ENCODE measurements at places on chromosomes 3 and 15. TPM values are rescaled to one million over a fixed set of nuclear protein-coding genes. Genes with fewer than 3 reads are reported as not detected.

The RHOV gene
- not detected for total RNA-seq

The GSK3B gene
- total RNA-seq: 49.8 TPM

The CNTN4 gene
- 0.65 TPM for total RNA-seq

- no peak for DNase-seq
Observed at GRCh38 chr15:68778876-68779275, 41.8 kb downstream of the ANP32A start.

The PBRM1 gene
- 49.5 TPM for total RNA-seq

DNA sequence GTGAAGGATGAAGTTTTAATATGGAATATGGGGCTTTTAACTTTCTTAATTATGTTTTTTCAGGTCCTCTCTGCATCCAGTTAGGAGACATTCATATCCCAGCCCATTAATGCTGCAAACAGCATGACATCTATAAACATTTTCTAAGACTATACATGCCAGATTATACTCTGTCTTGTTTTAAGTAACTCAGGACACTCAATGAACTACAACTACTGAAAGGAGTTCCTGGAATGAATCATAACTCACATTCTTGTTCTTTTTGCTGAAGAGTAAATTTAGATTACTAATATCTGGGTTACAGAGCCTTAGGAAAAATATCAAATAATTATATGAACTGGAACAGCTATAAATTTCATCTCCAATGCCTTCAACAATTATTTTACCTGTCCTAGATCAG is 167.4 kb downstream of the STAG1 start:
- DNase-seq: no peak

DNA sequence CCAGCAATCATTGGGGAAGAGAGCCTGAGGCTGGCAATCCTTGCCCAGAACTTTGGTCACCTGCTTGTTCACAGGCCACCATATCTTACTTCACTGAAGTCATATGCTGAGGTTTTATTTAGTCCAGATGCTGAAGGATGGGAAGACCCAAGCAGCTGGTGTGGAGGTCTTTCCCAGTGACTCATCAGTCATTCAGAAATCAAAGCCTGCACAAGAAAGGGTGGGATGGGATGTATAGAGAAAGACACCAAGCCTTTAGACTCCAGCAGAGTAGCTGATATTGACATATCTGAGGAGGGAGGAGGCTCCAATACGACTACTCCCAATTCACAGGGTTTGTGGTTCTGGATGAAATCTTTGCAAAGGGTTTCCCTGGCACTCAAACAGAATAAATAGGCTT is 13.0 kb upstream of the PHLDB2 start:
- DNase-seq: no peak

GRCh38 chr3:132354916-132355702 is 37.9 kb downstream of the ACP3 start:
- DNase-seq: no peak

DNA sequence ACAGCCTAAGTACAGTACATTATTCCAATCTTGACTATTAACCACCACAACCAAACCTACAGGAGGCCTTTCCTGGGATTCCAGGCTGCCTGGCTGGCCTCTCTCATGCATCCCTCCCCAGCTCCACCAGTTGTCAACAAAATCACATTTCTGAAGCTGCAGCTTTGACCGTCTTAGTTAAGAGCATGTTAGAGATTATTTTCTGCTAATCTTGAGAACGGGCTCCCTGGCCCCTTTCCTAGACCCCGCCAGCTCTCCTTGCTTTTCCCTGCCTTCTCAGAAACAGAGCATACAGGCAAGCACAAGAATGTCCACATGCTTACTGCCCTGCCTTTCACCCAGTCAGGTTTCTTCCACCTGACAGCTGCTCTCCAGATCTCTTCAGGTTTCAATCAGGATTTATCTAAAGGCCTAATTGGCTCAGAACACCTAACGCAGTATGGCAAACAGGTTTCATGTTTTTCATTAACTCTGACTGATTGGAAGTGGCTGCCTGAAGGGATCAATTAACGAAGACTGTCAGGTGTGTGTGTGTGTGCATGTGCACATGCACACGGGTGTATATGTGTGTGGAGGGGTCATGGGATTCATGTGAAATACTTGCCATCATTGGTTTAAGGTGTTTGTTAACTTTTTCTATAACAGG is 12.3 kb downstream of the KY start:
- no peak for DNase-seq

DNA sequence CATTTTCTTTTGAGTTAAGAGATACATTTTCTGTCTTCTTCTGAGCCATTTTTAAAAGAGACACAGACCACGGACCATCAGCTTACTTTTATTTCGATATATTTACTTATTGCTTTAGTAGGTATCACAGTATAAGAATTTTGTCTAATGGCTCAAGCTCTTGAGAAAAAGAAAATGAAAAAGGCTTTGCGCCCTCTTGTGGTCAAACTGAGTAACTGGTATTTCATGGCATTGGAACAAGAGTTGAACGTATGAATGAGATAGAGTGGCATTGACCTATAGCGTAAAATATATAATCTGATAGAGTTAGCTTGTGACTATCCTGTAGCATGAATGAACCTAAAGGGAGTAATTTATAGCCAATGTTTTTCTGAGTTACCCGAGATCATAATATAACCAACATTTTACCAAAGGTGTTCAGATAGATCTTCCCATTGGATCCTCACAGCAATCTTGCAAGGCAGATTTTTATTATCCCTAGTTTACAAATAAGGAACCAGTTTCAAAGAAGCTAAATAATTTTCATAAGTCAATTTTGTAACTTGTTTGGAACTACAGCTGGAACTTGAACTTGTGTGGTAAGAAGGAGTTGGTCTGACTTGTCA is 154.6 kb downstream of the POLR2M start:
- no peak for DNase-seq
